ENCODE measurements at places on chromosomes 7 and 10. TPM values are rescaled to one million over a fixed set of nuclear protein-coding genes. Genes with fewer than 3 reads are reported as not detected.

DNA sequence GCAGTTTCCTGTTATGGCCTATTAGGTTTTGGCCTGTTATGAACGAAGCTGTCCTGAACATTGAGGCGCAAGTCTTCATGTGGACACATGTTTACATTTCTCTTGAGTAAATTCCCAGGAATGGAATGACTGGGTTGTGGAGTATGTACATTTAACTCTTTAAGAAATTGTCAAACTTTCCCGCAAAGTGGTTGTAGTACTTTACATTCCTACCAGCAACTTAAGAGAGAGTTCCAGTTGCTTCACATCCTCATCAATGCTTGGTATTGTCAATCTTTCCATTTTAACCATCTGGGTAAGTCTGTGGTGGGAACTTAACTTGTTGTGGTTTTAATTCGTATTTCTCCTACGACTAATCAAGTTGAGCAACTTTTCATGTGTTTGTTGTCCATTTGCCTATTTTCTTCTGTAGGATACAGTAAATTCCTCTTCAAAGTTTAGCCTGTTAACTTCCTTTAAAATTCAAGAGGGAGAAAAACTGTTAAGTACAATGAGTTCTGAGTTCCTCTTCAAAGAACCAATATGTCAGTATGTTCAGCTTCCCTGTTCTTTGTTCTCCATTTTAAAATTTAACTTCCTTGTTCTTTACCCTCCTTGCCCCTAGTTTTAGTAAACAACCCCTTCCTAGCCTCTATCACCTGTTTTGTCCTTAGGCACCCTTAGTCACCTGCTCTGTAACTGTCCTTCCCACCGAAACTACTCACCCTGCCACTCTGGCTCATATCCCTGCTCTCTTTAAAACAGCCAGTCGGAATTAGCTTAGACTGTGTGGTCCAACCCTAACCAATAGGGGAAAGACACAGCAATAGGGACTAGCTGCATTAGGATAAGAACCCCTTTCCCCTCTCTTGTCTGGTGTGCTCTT, 74.0 kb downstream of the FAM241B start:
- no peak for DNase-seq

DNA sequence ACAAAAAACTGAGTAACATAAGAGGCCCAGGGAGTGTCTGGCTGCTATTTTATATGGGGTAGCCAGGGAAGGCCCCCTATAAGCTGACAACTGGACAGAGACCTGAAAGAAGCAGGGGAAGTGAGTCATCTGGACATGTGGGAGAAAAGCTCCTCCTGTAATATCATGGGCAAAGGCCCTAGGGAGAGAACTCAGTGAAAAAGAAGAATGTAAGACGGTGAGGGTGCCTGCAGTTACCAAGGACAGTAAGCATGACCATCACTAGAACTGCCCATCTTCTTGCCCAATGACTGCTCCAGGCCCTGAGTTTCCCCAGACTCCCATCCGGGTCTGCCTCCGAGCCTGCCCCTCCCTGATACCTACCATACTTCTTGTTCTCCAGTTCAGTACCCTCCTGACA, 2.3 kb downstream of the ELMO1 start:
- no peak for DNase-seq

Gene CPEB3
- 14.4 TPM for total RNA-seq

- DNase-seq: no peak
Measured at GRCh38 chr7:18689551-18689950, 194.0 kb downstream of the HDAC9 start.

DNA sequence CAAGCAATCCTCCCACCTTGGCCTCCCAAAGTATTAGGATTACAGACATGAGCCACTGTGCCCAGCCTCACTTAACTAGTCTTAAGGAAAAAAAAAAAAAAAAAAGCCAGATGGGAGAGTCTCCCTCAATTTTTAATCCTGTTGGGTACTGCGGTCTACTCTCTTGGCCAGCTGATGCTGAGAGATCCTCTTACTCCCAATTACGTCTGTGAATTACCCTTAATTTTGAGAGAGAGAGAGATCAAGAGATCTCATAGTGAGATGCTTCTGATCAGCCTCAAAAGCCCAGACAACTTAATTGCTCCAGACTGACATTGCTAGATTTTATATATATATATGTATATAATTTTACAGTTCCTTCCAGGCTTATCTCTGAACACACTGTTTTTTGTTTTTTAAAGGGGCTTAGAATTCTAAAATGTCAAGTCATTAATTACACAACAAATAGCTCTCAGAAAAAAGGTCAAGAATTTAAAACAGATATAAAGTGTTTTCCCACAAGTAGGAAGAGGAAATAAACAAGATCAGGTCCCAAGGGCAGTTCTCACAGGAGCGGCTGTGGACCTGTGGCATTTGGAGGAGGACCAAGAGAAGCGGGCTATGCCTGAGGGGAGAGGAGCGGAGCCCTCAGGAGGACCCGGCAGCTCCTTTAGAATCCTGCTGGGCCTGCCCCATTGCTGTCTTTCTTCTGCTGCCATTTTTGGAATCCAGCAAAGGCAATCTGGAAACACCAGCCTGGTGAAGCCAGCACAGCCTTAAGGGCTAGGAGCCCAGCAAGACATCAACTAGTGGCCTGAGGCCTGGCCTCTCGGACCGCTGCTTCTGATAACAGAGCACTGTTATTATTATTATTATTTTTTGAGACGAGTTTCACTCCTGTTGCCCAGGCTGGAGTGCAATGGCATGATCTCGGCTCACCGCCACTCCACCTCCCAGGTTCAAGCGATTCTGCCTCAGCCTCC, 30.1 kb downstream of the DENND2A start:
- DNase-seq: no peak

Gene SCIN
- 0.13 TPM for total RNA-seq

Gene POLR2J2
- 1.7 TPM for total RNA-seq

- no peak for DNase-seq
Measured at GRCh38 chr7:80686576-80686975, 48.1 kb downstream of the CD36 start.

Gene PTF1A
- not detected for total RNA-seq

Gene NKX1-2
- total RNA-seq: not detected

DNA sequence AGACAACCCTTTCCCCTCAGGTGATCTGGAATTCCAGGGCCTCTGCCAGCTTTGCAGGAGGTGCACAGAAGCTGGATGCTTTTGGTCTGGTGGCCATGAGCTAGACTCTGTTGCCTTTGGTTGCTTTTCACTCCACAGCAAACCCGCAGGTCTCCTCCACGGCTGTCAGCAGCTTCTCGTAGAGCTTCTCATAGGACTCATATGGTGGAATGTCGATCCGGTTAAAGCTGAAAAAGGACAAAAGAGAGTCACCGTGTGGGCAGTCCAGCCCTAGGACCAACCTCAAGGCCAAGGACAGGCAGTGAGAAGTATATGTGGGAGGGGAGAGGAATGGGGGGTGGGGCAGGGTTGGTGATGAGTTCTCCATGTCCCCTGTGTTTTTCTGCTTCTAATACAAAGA, 113.5 kb downstream of the SMURF1 start:
- DNase-seq: no peak

Gene HYAL4
- total RNA-seq: not detected

DNA sequence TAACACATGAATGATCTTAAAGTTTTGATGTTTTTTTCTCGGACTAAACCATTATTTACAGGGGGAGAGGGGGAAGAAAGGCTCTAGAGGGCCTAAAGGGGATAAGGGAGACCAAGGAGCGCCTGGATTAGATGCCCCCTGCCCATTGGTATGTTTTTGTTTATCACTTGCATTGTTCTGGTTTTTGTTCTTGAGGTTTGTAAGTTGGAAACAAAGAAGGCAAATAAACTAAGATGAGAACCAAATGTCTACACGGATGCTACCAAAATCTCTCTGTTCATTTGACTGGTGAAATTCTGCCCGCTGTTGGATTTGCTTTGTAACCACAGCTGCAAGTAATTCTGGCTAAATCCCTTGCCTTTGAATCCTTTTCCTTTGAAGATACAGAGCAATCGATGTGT, 99.8 kb upstream of the MACROH2A2 start:
- no peak for DNase-seq

DNA sequence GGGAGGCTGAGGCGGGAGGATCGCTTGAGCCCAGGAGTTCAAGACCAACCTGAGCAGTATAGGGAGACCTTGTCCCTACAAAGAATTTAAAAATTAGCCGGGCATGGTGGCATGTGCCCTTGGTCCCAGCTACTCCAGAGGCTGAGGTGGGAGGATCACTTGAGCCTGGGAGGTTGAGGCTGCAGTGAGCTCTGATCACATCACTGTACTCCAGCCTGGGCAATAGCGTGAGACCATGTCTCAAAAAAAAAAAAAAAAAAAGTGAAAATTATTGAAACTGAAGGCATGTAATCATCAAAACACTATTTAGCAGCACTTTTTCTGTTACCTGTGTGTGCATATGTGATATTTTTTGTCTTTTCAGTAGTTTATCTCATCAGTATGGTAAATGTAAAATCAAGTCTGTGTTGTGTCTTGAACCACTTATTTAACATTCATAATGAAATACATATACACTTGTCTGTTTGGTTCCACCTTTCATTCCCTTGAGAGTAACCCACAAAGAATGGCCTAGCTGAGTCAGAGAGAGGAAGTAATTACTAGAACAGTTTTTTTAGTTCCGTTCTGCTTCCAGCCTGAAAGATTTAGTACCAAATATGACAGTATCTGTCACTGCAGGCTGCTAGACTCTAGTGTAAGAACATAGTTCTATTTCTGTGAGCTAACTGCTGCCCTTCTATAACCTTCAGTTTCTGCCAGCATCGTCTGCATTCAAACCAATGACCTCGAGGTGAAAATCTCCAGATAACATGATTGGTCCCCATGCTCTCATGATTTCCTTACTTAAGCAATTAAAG, 68.6 kb downstream of the MMRN2 start:
- DNase-seq: no peak

Gene PVRIG
- total RNA-seq: not detected

GRCh38 chr7:42071372-42072261, 165.4 kb downstream of the GLI3 start:
- DNase-seq: no peak

DNA sequence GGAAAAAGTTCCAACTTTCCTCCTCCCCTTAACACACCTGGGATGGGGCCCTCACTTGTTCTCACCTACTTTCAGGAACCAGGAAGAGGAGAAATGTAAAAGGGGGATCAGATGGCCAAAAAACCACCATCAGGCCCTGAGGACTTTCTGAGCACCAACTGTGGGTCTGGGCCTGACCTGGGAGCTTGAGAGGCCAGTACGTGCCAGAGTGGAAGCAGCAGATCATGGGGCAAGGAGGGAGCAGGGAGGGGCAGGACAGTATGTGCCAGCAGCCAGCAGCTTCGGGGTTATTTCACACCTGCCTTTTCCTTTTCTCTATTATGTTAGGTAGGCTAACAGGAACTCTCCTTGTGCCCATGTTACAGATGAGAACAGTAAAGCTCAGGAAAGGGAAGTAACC, 118.8 kb upstream of the UNC5B start:
- DNase-seq: no peak

DNA sequence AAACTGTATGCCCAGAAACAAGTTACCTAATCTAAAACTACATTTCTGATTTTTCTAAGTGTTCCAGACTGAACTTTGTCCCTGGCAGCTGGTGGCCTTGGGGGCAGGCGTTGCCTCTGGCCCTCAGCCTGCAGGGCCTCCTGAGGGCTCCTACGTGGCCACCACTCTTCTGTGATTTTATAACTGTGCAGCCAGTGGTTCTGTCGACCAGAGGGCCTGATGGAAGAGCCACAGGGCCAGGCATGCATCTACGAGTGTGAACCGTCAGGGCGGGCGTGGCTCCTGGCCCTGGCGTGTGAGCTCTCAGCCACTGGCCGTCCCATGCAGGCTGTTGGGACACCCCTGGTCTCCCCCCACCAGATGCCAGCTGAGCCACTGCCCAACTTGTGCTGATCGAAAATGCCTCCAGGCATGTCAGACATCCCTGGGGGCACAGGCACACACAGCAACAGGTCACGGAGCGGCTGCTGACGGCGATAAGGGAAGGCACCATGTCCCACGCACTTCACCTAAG, 173.4 kb downstream of the ZMYND11 start:
- peak; percentile 59 for DNase-seq

GRCh38 chr7:104984585-104985258, 29.3 kb upstream of the KMT2E start:
- no peak for DNase-seq

DNA sequence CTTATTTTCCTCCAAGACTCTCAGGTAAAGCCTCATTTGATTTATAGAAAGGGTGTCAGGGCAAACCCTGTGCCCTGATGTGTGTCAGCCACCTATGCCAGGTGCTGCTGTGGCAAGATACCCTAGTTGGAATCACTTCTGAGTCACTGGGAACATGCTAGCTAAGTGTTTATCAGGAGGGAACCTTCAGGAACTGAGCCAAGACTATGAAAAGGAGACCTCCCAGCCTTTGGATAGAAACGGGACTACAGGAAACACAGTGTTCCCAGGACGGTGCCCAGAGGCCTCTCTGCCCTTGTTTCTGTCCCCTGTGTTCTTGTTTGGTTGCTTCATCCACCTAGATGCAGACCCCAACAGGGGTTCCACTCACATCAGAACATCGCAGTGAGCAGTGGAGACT, 28.5 kb downstream of the CNNM1 start:
- DNase-seq: no peak

Gene BUD23
- total RNA-seq: 74.8 TPM

DNA sequence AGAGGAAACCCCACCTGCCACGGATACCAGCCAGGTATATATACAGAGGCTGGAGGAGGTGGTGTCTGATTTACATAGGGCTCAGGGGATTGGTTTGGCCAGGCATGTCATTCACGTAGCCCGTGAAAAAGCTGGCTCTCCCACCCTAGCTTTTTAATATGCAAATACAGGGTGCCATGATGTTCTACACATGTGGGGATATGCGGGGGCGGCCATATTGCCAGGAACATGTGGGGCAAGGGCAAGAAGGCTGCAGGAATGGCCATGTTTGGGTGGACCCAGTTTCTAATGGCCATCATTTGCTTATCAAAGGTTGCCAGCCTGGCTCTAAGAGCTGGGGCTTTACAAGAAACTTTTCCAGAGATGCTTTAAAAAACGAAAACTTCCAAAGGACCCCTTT, 131.5 kb upstream of the KIF5B start:
- DNase-seq: no peak

DNA sequence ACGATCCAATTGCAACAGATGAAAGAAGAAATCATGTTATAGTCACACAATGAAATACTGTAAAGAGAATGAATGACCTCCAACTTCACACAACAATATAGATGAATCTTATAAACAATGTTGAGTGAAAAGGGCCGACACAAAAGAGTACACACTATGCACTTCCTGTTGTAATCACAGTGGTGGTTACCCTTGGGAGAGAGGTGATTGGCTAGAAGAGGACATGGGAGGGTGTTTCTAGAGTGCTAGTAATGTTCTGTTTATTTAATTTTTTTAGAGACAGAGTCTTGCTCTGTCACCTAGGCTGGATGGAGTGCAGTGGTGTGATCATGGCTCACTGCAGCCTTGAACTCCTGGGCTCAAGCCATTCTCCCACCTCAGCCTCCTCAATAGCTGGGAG, 82.5 kb downstream of the NDUFB2 start:
- no peak for DNase-seq

Gene WIPF3
- total RNA-seq: 5.5 TPM

Gene SPDYE5
- total RNA-seq: not detected

GRCh38 chr10:75450644-75451640, 19.5 kb downstream of the LRMDA start:
- DNase-seq: no peak

Measured in Right ventricle myocardium superior (tissue), 1 donor.